H1 (cell line): ENCODE measurements at places on chromosomes 6 and 20. TPM values are rescaled to one million over a fixed set of nuclear protein-coding genes. Genes with fewer than 3 reads are reported as not detected.

The EPB41L1 gene
- 36.0 and 42.0 TPM in 2 replicates for total RNA-seq

DNA sequence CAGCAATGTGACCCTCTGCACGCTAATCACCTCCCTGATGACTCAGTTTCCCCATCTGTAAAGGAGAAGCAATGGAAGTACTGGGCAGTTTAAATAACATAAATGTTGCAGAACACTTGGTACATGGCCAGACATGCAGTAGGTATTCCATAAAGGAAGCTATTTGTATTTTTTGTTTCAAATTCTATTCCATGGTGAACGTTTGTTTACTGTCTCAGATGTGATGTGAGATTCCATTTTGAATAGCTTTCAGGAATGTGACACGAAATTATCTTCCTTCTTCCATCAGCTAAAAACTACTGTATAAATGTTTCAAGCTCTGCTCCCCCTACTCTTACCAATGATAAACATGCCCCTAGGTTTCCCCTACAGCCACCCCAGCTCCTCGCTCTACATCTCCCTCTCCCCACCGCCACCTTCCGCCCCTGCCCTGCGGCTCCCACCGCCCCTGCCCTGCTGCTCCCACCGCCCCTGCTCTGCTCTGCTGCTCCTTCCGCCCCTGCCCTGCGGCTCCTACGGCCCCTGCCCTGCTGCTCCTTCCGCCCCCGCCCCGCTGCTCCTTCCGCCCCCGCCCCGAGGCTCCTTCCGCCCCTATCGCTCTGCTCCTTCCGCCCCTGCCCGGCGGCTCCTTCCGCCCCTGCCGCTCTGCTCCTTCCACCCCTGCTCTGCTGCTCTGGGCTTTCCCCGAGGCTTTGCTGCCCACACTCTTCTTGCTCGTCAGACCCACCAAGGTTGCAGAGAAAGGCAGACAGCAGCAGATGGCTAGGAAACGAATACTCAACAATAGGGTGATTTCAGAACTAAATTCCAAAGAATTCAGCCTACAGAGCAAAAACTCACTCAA, 78.9 kb downstream of the THBS2 start:
- H3K4me3 ChIP-seq = no peak overlapping the region
- H3K36me3 ChIP-seq = no peaks in the 10 kb centered on the region
- no peak for DNase-seq
- H3K4me1 ChIP-seq = no peaks in the 10 kb centered on the region

The GTSF1L gene
- not detected in 2 replicates for total RNA-seq

GRCh38 chr20:40443753-40444152, 245.3 kb downstream of the MAFB start:
- no peaks in the 10 kb centered on the region for H3K27me3 ChIP-seq
- DNase-seq = no peak
- no peak overlapping the region for H3K4me3 ChIP-seq

- DNase-seq = no peak
- H3K36me3 ChIP-seq = no peaks in the 10 kb centered on the region
- H3K4me1 ChIP-seq = no peaks in the 10 kb centered on the region
- H3K27ac ChIP-seq = no peak overlapping the region
- H3K4me3 ChIP-seq = no peak overlapping the region
These were observed 41.3 kb upstream of the B3GAT2 start for GRCh38 chr6:70998148-70998547.

DNA sequence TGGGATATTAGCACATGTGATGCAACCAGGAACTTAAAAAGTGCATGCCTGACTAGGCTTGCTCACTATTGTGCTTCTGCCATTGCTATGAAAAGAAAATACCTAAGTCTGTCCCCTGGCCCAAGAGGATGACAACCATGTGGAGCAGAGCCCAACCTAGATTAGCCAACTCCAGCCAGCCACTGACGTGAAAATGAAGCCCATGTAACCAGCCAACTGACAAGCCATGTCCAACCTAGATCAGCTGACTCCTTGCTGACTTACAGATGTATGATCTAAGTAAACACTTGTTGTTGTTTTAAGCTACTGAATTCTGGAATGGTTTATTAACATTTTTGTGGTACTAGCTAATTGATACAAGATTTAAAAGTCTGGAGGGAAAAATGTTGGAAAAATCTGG, 47.5 kb downstream of the PIGU start:
- H3K27ac ChIP-seq = no peak overlapping the region
- no peaks in the 10 kb centered on the region for H3K4me1 ChIP-seq
- no peaks in the 10 kb centered on the region for H3K27me3 ChIP-seq
- no peaks in the 10 kb centered on the region for H3K36me3 ChIP-seq
- no peak for DNase-seq

DNA sequence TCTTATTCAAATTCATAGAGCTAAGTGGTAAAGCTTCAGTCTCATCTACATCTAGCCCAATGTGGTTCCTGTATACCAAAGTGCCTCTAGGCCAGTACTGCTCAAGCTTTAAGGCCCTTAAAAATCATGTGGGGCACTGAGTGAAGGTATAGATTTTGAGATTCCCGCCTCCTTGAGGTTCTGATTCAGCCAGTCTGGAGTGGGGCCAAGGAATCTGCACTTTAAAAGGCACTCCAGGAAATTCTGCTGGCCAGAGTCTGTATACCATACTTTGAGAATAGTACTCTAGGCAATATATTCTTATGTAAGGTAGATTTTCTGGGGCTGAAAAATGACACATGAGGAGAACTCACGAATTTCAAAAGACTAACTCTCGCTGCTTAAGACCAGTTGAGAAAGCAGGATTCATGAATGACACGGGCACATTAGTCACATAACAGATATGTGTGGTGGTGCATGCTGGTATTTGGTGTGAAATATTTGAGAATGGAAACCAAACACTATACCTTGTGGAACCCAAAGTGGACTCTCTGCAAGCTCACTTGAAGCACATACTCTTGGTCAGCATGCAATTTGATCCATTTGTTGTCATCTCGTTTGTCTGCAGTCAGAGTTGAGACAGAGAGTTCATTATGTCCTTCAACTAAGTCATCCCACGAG, 47.6 kb upstream of the SIM1 start:
- H3K4me1 ChIP-seq = no peaks in the 10 kb centered on the region
- H3K36me3 ChIP-seq = peaks cover 10% of the 10 kb centered on the region; the same call in 1 of the 2 replicates
- DNase-seq = no peak
- H3K4me3 ChIP-seq = no peak overlapping the region

DNA sequence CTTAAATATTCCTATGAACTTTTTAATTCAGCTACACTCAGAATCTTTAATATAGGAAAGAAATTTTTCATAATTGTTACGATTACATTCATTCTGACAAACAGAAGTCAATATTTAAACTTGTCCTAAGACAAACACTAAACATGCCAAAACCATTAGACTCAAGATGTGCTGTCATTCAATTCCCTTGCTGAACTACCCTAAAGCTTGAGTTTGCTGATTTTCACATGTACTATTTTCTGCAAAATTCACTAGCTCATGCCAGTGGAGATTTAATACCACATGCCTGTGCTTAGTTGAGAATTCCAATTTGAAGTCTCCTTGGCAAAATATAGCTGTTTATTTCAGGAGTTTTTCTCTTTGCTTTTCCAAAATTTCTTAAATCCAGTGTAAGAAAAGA, 448.0 kb downstream of the COL12A1 start:
- no peak overlapping the region for H3K27ac ChIP-seq
- no peaks in the 10 kb centered on the region for H3K4me1 ChIP-seq
- no peaks in the 10 kb centered on the region for H3K27me3 ChIP-seq
- no peaks in the 10 kb centered on the region for H3K36me3 ChIP-seq
- no peak for DNase-seq

DNA sequence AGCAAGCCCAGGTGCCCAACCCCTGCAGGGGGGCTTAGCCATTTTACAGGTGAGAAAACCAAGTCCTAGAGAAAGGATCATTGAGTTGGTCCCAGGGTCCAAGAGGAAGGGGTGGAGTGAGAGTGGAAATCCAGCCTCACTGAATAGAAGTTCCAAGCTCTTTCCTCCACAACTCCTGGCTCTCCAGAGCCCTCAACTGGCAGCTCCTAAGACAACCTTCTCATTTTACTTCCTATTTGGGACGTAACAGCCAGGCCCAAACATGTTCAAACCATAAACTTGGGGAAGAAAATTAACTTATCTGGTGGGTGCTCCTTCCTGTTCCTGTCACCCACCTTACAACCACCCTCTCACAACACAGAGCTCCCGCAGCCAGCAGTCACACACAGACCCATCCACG, 57.9 kb downstream of the PRND start:
- H3K27ac ChIP-seq = no peak overlapping the region
- H3K27me3 ChIP-seq = no peaks in the 10 kb centered on the region
- no peak for DNase-seq
- H3K36me3 ChIP-seq = peaks cover 3% of the 10 kb centered on the region; the same call in 1 of the 2 replicates

The TMC2 gene
- total RNA-seq = not detected in 2 replicates

- H3K27ac ChIP-seq = no peak overlapping the region
- no peaks in the 10 kb centered on the region for H3K4me1 ChIP-seq
- no peaks in the 10 kb centered on the region for H3K36me3 ChIP-seq
- no peak for DNase-seq
These were observed 47.0 kb downstream of the ALDH8A1 start for GRCh38 chr6:134902936-134903335.

GRCh38 chr6:111114087-111114443, 26.8 kb downstream of the SLC16A10 start:
- DNase-seq = no peak
- no peak overlapping the region for H3K27ac ChIP-seq
- no peaks in the 10 kb centered on the region for H3K36me3 ChIP-seq
- no peak overlapping the region for H3K4me3 ChIP-seq
- H3K4me1 ChIP-seq = peaks cover 3% of the 10 kb centered on the region; the same call in 1 of the 2 replicates

DNA sequence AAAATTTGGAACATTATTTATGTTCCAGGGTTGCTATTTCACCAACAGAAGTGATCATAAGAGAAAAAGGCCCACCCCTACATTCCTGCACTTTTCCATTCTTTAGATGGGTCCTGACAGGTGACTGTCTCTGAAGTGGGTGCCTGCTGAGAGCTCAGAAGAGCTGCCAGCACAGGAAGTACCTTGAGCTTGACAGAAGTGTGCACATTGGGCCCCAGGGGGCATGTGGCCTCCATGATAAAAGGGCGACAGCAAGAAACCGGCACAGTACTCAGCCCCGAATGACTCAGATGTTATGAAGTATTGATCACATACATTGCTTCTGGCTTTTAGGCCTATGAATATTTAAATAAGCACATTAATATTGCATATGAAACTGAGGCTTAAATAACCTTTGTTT, 150.4 kb downstream of the PCSK2 start:
- DNase-seq = no peak
- no peaks in the 10 kb centered on the region for H3K27me3 ChIP-seq
- 0 out of 2 replicates have a peak, but pooled peaks cover 2% of the 10 kb centered on the region for H3K4me1 ChIP-seq
- H3K36me3 ChIP-seq = no peaks in the 10 kb centered on the region
- H3K4me3 ChIP-seq = no peak overlapping the region
- no peak overlapping the region for H3K27ac ChIP-seq

DNA sequence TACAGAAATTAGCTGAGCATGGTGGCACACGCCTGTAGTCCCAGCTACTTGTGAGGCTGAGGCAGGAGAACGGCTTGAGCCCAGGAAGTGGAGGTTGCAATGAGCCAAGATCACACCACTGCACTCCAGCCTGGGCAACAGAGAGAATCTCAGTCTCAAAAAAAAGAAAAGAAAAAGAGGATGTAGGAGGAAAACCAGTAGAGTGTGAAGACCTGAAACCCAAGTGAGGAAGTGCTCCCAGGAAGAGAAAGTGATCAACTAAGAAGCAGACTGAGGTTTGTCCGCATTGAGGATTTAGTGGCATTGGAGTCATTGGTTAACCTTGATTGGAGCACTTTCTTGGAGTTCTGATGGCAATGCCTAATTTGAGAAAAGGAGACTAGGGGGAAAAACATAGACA, 20.6 kb upstream of the TASP1 start:
- DNase-seq = no peak
- no peaks in the 10 kb centered on the region for H3K36me3 ChIP-seq
- H3K4me1 ChIP-seq = no peaks in the 10 kb centered on the region
- H3K27me3 ChIP-seq = no peaks in the 10 kb centered on the region
- H3K4me3 ChIP-seq = no peak overlapping the region

The FAXC gene
- 25.6 and 29.8 TPM in 2 replicates for total RNA-seq

DNA sequence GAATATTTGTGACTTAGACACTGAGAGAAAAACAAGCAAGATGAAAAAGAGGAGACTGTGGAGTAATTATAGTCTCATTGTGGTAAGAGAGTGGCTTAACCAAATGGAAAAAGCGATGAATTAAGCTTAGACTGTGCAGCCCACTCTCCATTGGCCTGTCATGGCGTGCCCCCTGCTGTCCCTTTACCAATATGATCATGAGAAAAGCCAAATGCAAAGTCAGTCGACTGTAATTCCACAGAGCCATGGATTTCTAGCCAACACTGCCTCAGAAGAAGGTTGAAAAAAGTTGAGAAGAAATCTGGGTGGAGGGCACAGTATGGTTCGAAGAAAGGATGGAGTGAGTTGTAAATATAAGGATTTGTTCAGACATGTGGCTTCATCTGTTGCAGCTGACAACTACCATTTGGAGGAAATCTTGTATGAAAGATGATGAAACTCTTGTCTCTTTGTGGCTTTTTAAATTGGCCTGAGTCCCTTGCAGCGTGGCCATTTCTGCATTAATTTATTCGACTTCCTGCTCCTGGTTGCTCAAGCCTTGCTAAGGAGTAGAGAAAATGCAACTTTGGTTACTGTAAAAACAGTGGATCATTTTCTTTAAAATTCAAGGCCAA, 251.4 kb downstream of the DOK5 start:
- H3K27me3 ChIP-seq = no peaks in the 10 kb centered on the region
- no peak for DNase-seq
- no peak overlapping the region for H3K4me3 ChIP-seq
- no peaks in the 10 kb centered on the region for H3K4me1 ChIP-seq
- H3K36me3 ChIP-seq = no peaks in the 10 kb centered on the region
- H3K27ac ChIP-seq = no peak overlapping the region

- H3K27me3 ChIP-seq = peaks cover 4% of the 10 kb centered on the region
- no peaks in the 10 kb centered on the region for H3K36me3 ChIP-seq
- DNase-seq = peak; percentile 70
- H3K4me3 ChIP-seq = peak overlapping the region; percentile 62; the same call in 1 of the 2 replicates
These were observed 605 bp upstream of the PPP1R16B start for GRCh38 chr20:38804682-38805501.

DNA sequence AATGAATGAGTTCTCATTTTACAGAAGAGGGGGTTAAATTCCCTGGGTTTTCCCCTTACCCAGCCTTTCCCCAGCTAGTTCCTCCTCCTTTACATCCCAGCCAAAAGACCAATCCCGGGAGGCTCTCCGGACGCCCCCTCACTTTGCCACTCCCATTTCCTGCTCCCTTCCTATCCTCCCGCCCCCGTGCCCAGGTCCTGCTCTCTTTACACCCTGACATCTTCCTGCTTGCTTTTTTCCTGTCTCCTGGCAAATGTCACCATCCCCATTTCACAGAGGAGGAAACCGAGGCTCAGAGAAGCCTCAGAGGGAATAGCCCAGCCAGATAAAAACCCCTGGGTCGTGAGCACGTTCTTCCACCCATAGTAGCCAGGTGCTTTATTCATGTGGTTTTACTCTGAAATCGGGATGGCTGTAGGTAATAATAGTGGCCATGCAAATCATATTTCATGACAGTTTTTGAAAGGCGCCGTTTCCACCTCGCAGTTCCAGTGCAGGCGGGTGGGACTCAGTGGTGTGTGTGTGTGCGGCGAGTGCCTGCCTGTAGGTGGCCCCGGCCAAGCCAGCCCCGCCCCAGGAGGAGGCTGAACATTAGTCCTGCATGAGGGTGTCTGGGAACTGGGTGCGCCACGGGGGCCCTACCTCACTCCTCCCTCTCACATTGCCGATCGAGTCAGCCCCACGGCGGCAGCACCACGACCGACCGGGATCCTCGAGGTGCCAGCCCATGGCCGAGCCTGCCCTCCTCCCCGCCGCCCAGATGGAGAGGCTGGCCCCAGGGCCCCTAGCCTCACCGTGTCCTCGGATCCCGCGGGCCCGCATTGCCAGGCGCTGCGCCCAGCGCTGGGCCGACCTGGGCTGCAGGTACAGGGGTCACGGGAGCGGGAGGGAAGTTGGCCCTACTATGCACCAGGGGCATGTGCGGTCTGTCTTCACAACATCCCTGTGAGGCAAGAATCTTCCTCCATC, at the start of gene ARHGAP40:
TSS of gene ARHGAP40 (plus strand) at position 594 of the 969 bp plus-strand sequence.
- peaks cover 2% of the 10 kb centered on the region; the same call in 1 of the 2 replicates for H3K27me3 ChIP-seq
- H3K27ac ChIP-seq = no peak within 1 kb of the TSS; the same call in 1 of the 2 replicates
- H3K36me3 ChIP-seq = no peaks in the 10 kb centered on the region
- peak within 1 kb of the TSS; percentile 56 for H3K4me3 ChIP-seq

The HSPA1L gene
- total RNA-seq = 1.6 and 1.9 TPM in 2 replicates

The EPPIN gene
- total RNA-seq = 0.13 TPM in 1 of 2 replicates, not detected in the other
